ENCODE measurements at places on chromosomes 7 and 10.

GRCh38 chr10:85420501-85421191 is 945.9 kb downstream of the GRID1 start:
- no peak for DNase-seq

DNA sequence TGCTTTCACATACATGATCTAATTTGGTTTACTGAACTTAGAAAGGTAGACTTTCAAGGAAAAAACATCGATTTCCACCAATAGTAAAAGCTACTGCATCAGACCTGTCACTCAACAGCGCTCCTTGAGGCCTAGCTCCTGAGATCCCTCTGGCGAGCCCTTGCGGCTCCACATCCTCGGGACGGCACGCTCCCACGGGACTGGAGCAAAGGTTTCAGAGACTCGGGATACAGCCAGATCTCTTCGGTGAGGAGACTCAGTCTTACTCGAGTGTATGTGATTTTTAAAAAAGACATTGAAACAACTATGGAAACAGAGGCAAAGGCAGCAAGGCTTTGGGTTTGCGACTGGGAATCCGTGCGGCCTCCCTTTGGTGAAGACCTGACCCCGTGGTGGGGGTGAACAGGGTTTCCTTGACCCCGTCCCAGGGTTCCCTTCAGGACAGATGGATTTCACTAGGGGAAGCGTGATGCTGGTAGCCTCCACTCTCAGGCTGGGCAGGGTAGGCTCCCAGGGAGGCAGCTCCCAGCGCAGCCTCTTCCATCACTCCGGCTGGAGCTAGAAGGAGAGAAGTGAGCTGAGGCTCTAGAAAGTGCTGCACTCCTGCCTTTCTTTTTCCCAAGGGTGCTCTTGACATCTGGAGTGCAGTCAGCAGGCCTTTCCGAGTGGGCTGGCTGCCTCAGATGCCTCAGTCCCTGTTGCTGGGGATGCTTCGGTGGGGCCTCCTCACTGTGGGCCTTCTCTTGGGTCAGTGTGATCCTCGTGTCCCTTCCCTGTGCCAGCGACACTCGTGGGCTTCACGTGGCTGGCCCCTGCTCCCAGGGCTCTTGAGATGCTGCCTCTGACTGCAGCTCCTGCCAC is 5.8 kb upstream of the ATP6V0E2 start:
- no peak for DNase-seq

- DNase-seq, result no peak
Observed at GRCh38 chr7:141071855-141072547, 1.9 kb upstream of the TMEM178B start.

DNA sequence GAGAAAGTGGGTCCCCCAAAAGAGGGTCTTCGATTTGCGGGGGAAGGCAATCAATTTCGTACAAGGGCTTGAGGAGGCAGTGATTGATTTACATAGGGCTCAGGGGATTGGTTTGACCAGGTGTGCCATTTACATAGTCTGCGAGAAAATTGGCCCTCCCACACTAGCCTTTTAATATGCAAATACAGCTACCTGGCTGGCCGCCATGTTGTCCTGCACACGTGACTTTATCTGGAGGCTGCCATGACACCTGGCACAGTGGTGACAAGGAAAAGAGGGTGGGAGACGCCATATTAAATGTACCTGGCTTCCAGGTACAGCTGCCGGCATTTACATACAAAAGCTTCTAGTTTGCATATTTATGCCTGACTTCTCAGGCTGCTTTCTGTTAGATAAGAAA is 1577.2 kb upstream of the LRRTM3 start:
- DNase-seq, result no peak

- no peak for DNase-seq
Observed at GRCh38 chr10:74871595-74872382, 45.4 kb downstream of the KAT6B start.

Measured in NCI-H187 (cell line).